ENCODE measurements at places on chromosomes 16 and 17. TPM values are rescaled to one million over a fixed set of nuclear protein-coding genes. Genes with fewer than 3 reads are reported as not detected.

Gene GPR139
- not detected for total RNA-seq

DNA sequence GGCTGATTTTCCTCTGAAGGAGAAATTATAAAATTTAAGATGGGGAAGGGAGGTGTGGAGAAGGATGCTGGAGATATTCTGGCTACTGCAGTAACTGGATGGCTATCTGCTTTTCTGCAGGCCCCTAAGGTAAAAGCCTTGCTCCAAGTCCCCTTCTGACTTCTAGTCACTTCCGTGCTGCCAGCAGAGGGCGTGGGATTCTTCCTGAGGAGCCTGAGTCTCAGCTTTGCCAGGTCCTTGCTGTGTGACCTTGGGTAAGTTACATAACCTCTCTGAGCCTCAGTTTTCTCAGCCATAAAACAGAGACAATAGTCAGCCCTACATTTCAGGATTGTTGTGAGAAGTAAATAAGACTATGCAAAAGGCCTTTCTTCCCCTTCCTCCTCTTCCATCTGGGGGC is 24.3 kb upstream of the TMEM220 start:
- no peaks in the 10 kb centered on the region for H3K27me3 ChIP-seq
- H3K27ac ChIP-seq = no peak overlapping the region
- no peak overlapping the region for H3K4me3 ChIP-seq
- no peaks in the 10 kb centered on the region for H3K36me3 ChIP-seq
- DNase-seq = peak; percentile 87
- H3K4me1 ChIP-seq = peaks cover 14% of the 10 kb centered on the region

Gene C17orf113
- 1.0 TPM for total RNA-seq

Gene MEIOB
- total RNA-seq = 1.3 TPM

- no peak for DNase-seq
- no peak overlapping the region for H3K27ac ChIP-seq
- no peaks in the 10 kb centered on the region for H3K27me3 ChIP-seq
- peaks cover 20% of the 10 kb centered on the region for H3K36me3 ChIP-seq
Observed at GRCh38 chr16:14325502-14326401, 254.6 kb downstream of the MRTFB start.

Gene CFAP97D1
- not detected for total RNA-seq

Gene CES4A
- total RNA-seq = 1.8 TPM

- H3K27ac ChIP-seq = no peak overlapping the region
- DNase-seq = no peak
- no peak overlapping the region for H3K4me3 ChIP-seq
- peaks cover 19% of the 10 kb centered on the region for H3K36me3 ChIP-seq
- no peaks in the 10 kb centered on the region for H3K27me3 ChIP-seq
Observed at GRCh38 chr16:10541366-10541765, 39.0 kb downstream of the EMP2 start.

DNA sequence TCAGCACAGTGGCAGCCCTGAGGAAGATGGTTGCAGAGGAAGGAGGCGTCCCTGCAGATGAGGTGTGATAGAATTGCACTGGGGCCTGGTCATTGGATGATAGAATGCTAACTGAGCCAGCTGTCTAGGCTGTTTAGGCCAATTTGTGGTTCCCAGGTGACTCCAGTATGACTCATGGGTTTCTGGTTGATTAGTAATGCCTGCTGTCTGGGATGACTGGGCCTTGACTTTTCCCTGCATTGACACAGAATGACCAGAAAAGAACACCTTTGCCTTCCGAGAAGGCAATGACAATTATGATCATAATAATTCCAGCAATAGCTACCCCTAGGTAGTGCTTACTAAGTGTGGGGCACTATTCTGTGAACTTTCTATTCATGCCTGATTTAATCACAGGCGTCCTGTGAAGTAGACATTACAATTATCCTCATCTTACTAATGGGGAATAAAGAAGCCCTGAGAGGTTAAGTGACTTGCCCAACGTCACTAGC is 31.5 kb downstream of the USP43 start:
- peaks cover 23% of the 10 kb centered on the region for H3K36me3 ChIP-seq
- H3K27me3 ChIP-seq = no peaks in the 10 kb centered on the region
- H3K4me1 ChIP-seq = no peaks in the 10 kb centered on the region
- H3K27ac ChIP-seq = no peak overlapping the region
- H3K4me3 ChIP-seq = no peak overlapping the region
- no peak for DNase-seq

GRCh38 chr17:65554553-65555223 is 6.8 kb downstream of the AXIN2 start:
- H3K27me3 ChIP-seq = no peaks in the 10 kb centered on the region
- H3K27ac ChIP-seq = no peak overlapping the region
- no peak for DNase-seq
- H3K4me3 ChIP-seq = peak overlapping the region; percentile 31
- H3K4me1 ChIP-seq = peaks cover 14% of the 10 kb centered on the region
- H3K36me3 ChIP-seq = peaks cover 19% of the 10 kb centered on the region

Gene MYH13
- total RNA-seq = not detected

- no peak for DNase-seq
- no peaks in the 10 kb centered on the region for H3K4me1 ChIP-seq
Observed at GRCh38 chr16:28915181-28915580, 9.9 kb downstream of the RABEP2 start.

DNA sequence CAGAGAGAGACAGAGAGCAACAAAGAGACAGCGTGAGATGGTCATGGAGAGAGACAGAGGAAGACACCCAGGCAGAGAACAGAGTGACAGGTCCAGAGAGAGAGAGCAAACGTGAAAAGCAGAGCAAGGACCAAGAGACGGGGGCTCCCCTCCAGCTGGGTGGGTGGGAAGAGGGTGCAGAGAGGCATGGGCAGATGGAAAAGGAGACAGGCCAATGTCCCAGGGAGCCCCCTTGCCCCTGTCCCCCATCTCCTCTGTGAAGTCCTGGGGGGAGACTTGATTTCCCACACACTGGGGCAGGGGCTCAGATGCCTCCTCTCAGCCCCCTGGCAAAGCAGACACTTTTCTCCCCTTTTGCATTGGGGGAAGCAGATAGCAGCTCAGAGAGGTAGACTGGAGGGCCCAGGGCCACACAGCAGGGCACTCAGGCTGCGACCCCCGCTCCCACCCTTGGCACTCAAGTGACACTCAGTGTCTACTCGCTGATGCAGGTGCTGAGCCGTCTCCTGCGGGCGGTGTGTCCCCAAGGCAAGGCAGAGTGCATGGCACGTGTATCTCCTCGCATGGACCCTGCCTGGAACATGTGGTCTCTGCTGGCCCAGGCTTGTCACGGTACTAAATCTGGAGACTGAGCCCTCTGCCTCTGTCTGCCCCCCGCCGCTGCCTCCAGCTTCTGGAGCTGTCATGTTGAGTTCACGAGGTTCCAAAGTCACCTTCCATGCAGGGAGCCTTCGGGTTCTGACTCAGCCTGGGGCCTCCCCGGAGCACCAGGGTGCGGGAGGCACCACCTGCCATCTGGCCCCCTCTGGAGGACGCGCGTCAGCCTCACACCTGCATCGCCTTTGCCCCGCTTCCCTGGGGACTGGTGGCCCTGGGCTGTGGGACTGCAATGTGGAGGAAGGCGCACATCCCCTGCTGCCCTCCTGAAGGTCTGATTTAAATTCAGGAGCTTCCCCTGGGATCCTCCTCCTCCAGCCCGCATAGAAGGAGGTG is 215.9 kb upstream of the GSE1 start:
- peaks cover 12% of the 10 kb centered on the region for H3K4me1 ChIP-seq
- no peak overlapping the region for H3K4me3 ChIP-seq
- peak; percentile 52 for DNase-seq
- H3K27me3 ChIP-seq = no peaks in the 10 kb centered on the region
- H3K36me3 ChIP-seq = no peaks in the 10 kb centered on the region

- no peaks in the 10 kb centered on the region for H3K36me3 ChIP-seq
- no peaks in the 10 kb centered on the region for H3K4me1 ChIP-seq
- H3K27ac ChIP-seq = no peak overlapping the region
- no peaks in the 10 kb centered on the region for H3K27me3 ChIP-seq
Observed at GRCh38 chr16:7140899-7141298, 191.7 kb upstream of the RBFOX1 start.

DNA sequence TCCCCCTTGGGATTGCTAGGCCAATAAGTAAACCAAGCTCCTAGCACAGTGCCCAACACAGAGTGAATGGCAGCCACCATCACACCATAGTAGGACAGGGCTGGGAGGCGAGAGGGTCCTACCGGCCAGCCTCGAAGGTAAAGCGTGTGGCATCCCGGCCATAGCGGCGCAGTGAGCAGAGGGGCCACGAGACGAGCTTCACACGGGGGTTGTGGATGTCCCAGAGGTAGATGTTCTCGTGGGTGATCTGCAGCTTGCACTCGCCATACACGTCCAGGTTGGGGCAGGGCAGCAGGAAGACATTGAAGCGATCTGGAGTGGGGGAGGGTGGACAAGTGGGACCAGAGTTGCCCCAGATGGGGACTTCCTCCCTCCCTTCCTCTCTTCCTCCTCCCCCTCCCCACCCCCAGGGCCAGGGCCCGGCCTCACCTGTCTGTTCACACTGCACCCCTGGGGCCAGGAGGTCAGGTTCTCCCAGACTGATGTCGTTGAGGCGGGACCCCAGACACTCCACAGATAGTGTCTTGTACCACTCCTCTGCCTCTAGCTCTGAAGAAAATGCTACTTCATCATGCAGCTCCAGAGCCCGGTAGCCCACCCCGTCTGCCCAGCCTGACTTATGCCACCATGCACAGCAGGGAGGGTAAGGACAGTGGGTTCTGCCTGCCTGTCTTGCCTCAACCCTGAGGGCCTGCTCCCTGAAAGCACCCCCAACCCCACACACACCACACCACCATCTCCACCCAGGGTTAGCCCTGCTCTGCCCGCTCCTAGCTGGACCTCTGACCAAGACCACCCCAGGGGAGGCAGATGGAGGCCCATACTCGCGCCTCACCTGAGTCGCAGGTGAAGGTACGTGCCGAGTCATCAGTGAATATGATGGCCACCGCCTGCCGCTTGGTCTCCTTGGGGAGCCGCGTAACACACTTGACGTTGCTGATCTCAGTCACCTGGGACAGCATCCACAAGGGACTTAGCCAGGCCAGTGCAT is 11.3 kb downstream of the DOK4 start:
- peaks cover 20% of the 10 kb centered on the region for H3K36me3 ChIP-seq
- H3K4me3 ChIP-seq = no peak overlapping the region
- no peak overlapping the region for H3K27ac ChIP-seq
- H3K27me3 ChIP-seq = no peaks in the 10 kb centered on the region

DNA sequence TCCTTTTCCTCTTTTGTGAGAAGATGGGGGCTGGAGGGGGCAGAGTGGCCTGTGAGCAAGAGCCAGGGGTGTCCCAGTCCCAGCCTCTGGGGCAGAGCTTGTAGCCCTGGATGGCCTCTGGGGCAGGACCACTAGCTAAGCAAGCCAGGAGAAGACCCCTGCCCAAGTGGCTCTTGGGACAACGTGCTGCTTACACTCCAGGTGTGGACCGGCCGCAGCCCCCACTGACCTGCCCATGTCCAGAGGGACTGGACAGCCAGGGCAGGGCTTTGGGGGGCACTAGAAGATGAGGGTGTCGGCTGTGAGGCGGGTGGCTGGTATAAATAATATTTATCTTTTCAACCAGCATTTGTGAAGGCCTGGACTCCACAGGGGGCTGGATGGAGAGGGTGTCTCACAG is 9.2 kb upstream of the SPPL2C start:
- no peak for DNase-seq
- no peak overlapping the region for H3K4me3 ChIP-seq
- no peaks in the 10 kb centered on the region for H3K36me3 ChIP-seq
- no peaks in the 10 kb centered on the region for H3K27me3 ChIP-seq
- no peak overlapping the region for H3K27ac ChIP-seq

GRCh38 chr17:77594416-77595209 is 363.9 kb upstream of the TNRC6C start:
- H3K4me3 ChIP-seq = no peak overlapping the region
- no peaks in the 10 kb centered on the region for H3K27me3 ChIP-seq
- H3K36me3 ChIP-seq = no peaks in the 10 kb centered on the region
- no peak overlapping the region for H3K27ac ChIP-seq
- DNase-seq = peak; percentile 24
- H3K4me1 ChIP-seq = peaks cover 2% of the 10 kb centered on the region

Gene SPATA2L
- total RNA-seq = 27.4 TPM

Gene RUNDC1
- total RNA-seq = 18.3 TPM

- H3K4me3 ChIP-seq = no peak overlapping the region
- DNase-seq = no peak
- no peaks in the 10 kb centered on the region for H3K4me1 ChIP-seq
- no peaks in the 10 kb centered on the region for H3K27me3 ChIP-seq
- peaks cover 4% of the 10 kb centered on the region for H3K36me3 ChIP-seq
Observed at GRCh38 chr17:43820759-43821158, 12.2 kb downstream of the MPP3 start.

DNA sequence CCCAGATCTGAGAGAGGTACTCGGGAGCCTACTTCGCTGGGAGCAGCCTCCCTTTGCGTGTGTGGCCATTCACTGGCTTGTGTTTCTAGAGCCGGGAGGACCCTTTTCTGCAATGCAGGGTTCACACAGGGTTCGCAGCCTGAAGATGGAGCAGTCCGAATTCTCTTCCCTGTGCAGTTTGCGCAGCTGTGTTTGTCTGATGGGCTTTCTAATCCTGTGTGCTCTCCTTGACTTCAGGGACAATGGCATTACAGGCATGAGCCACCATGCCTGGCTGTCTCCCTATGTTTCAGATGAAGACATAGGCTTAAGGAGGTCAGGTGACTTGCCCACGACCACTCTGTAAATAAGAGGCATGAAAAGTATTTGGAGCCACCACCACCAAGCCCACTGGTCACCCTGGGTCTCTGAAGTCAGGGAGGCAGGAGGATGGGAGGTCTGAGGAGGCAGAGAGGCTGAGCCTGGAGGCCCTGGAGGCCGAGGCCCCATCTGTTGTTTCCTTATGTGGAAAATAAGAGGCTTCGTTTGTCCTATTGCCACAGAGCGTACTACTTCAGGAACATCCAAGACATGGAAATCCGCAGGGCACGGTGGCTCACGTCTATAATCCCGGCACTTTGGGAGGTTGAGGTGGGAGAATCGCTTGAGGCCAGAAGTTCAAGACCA is 5.0 kb upstream of the STH start:
- H3K27ac ChIP-seq = no peak overlapping the region
- no peaks in the 10 kb centered on the region for H3K4me1 ChIP-seq
- DNase-seq = no peak
- H3K36me3 ChIP-seq = no peaks in the 10 kb centered on the region
- H3K27me3 ChIP-seq = no peaks in the 10 kb centered on the region

- no peak for DNase-seq
- H3K27me3 ChIP-seq = no peaks in the 10 kb centered on the region
- no peak overlapping the region for H3K4me3 ChIP-seq
- H3K4me1 ChIP-seq = peaks cover 3% of the 10 kb centered on the region
Observed at GRCh38 chr17:50501054-50501453, 7.2 kb upstream of the MYCBPAP start.

GRCh38 chr17:42704837-42705494 is 22.6 kb downstream of the CNTNAP1 start:
- H3K27ac ChIP-seq = no peak overlapping the region
- peaks cover 64% of the 10 kb centered on the region for H3K36me3 ChIP-seq
- no peaks in the 10 kb centered on the region for H3K4me1 ChIP-seq
- no peak for DNase-seq
- H3K4me3 ChIP-seq = no peak overlapping the region
- no peaks in the 10 kb centered on the region for H3K27me3 ChIP-seq

DNA sequence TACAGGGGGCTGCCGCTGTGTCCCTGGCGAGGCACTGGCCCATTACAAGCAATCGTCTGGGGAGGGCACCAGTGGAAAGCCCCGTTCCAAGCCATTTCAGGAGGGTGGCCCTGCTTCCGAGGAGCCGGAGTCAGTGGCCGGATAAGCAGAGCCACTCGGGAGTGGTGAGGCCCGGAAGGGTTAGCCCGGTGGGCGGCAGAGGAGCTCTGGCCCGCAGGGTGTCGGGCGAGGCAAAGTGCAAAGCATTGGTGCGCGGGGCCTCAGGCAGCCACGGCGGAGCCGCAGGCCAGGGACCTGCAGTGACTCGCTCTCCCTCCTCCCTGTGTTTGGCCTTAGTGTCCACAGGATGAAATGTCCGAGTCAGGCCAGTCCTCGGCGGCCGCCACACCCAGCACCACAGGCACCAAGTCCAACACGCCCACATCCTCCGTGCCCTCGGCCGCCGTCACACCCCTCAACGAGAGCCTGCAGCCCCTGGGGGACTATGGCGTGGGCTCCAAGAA is 24.6 kb downstream of the NME3 start:
- DNase-seq = no peak
- H3K4me1 ChIP-seq = no peaks in the 10 kb centered on the region
- H3K27ac ChIP-seq = no peak overlapping the region
- peaks cover 3% of the 10 kb centered on the region for H3K36me3 ChIP-seq

All from H9 (cell line).